GM12892 (cell line): ENCODE measurements at places on chromosomes 6 and 20.

- no peak for DNase-seq
These were observed 135.9 kb downstream of the AGPAT4 start for GRCh38 chr6:161137839-161138542.

GRCh38 chr6:162187168-162187935, 540.2 kb downstream of the PRKN start:
- no peak for DNase-seq

DNA sequence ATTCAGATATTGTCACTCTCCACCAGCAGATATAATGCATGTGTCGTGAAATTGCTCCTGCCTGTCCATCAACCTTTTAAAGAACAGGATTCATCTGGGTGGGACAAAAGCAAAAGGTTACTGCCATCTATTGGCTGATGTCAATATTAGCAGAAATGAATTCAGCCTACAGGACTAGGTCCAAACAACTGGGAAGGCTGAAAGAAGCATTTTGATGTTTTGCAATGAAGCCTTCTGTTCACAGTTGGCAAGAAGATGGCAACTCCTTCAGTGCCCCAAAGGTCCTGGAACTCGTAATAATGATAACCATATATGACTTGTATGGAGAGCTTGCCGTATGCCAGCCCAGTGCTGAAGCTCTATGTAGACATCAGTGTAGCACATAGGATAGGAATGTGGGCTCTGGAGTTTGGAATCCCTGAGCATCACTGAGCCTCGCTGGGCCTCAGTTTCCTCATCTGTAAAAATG, 7.5 kb downstream of the BCAS1 start:
- no peak for DNase-seq

DNA sequence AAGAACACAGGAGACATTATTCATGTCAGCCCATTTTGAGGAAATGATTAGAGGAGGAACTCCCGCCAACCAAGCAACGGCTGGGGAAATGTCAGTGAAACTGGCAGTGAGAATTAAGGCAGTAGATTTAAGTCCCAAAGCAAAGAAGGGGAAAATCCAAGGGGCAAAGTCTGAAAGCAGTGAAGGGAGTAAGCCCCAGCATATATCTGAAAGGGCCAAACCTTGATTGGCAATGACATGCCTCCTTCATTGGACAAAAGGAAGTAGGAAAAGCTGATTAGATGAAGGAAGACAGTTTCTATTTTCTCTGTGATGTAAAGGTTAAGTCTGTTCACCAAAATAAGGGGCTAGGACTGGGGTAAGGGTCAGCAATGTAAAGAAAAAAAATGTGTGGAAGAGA, 190.3 kb downstream of the RNF144B start:
- no peak for DNase-seq

DNA sequence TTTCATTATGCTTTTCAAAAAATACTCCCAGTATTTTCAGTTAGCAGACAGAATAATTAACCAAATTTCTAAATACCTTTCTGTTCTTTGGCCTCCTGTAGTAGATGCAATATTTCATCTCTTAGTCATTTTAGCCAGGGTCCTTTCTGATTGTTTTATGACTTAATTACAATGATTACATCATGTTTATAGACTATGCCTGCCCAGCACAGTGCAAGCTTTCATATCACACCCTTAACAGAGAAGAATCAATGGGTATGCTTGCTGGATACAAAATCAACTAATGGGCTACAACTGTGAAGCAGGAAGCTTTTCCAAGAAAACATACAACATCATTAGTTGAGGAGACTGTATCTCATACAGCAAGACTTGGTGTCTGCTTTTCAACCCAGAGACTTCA, 119.8 kb upstream of the NRSN1 start:
- DNase-seq: no peak

DNA sequence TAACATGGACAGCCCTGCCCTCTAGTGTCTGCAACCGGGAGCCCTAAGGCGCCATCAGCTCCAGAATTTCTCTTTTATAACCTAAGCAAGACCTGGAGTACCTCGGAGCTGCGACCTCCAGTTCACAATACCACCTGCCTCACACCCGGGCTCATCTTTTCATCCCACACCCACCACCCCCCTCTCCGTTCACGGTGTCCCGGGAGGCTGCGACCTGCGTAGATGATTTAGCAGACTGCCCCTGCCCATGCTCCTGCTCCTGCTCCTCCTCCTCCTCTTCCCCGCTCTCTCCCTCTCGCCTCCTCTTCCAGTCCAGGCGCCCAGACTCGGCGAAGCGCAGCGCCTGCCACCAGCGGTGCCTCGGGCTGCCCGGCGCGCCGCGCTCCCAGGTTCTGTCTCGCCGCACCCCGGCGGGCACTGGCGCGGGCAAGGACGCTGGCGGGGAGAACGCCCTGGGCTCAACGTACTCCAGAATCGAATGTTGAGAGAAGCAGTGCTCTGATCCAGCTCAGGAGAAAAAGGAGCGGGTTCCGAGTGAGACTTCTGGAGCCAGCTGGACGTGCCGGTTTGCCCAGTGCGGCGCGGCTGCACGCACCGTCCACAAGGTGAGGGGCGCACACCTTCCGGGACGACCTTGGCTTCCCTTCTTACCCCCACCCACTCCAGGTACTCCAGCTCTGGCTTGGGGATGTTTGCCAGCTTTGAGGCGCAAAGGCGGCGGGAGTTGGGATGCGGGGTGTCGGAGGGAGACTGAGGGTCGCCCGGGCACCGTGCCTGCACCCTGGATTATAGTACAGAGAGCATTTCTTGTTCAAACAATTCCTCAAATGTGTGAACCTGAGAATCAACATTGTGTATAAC, at the start of gene HTR1E:
HTR1E (plus strand) TSS at position 310 of the 861 bp plus-strand sequence. CDS start 77,807 bp downstream, outside the sequence.
- no peak for DNase-seq

- DNase-seq: no peak
These were observed 647.9 kb downstream of the KIF16B start for GRCh38 chr20:15925376-15925775.

DNA sequence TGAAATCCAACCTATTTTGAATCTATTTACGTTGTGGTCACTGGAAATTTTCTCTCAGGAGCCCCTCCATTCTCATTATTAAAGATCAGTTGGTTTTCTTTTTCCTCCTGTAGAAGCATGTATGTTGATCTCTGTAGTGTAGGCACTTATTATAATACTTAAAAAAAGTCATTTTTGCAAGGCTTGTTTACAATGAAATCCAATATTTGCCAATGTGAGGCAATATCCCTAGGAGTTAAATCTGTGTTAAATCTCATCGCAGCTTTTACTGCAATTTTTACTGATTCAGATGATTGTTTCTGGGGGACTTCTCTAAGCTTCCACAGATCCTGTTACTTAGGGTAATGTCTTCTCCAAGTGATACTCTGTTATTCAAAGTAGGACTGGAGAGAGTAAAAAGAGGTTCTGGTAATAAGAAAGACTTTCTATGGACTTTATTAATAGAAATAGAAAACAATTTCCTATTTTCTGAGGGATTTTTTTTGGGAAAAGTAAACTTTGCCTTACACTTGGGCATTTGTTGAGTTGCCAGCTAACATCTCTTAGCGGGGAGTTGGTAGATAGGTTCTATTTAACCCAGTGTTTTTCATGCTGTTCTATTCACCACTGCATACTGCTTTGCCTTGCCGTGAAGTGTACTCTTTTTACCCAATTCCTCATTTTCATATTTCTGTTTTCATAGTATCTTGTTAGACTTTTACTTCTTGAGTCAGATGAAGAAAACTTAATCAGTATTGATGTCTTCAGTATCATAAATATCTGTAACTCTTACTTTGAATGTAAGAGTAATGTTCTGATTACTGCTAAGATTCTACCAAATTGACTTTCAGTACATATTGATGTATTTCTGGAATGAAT, 48.6 kb downstream of the CDKAL1 start:
- no peak for DNase-seq
